ENCODE measurements at places on chromosomes 7 and 10.

- no peak for DNase-seq
These were observed 295.9 kb downstream of the GATA3 start for GRCh38 chr10:8350250-8350967.

GRCh38 chr7:15016766-15017165, 114.2 kb upstream of the DGKB start:
- no peak for DNase-seq

DNA sequence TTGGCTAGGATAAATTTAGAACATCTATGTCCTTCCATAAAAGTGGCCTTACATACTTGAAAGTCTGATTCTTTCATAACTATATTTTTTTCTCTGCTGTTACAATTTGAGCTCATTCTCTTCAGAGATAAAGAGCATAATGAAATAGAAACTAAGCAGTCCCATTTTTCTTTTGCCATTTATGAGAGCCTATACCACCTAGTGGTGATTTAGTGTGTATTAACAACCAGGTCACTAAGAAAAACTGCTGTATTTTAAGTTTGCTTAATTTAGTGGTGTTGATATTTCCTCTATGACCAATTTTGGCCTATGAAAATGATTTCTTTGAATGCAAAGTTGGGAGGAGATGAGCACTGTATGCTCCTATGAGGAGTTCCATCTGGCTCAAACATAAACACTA, 88.7 kb upstream of the ZWINT start:
- no peak for DNase-seq

DNA sequence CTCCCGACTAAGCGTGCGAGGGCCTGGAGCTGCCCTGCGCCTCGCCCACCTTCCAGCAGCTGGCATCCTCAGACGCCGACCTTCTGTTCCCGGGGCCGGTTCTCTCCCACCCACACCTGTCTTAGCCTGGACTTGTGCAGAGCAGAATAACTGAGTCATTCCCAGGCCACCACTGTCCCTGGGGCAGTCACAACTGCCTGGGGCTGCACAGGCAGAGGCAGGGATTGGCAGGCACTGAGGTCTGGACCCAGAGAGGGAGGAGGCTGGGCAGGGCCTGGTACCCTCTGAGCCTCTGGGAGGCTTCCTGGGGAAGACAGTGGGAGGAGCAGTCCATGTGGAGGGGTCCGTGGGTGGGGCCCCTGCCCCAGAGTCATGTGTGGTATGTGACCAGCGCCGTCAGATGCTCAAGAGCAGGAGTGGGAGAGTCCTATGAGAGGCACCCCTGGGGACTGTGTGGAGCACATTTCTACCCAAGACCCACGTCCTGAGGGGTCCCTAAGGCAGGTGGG, 74.3 kb downstream of the NKX6-2 start:
- DNase-seq, result no peak

- DNase-seq, result no peak
These were observed 132.7 kb downstream of the CNTNAP2 start for GRCh38 chr7:146249272-146249671.

DNA sequence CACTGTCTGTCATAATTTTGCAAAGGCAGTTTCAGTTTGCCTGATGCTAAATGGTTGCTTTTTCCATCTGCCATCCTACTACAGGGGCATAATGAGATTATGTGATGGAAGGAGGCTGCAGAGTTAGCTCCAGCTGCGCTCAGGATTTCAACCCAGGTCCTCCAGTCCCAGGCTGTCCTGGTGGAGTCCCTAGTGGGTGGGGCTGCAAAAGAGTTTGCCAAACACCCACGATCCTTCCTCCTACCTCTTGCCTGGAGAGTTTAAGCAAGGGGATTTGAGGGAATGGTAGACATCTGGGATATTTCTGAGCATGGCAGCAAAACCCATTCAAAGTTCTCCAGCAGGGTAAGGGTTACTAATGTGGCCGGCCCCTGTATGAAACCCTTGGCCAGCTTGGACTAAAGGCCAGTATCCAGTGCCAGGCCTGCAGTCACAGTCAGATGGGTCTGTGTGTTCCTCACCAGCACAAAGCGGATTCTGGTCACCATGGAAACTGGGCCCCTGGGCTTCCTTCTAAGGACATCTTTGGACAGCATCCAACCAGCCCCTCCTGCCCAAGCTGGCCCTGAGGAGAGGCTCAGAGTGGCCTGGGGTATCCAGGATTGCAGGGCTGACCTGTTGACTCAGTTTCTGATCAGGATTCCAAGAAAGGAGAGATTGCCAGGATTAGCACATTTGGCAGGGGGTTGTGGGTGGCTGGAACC, 42.7 kb upstream of the CHST3 start:
- DNase-seq, result no peak

DNA sequence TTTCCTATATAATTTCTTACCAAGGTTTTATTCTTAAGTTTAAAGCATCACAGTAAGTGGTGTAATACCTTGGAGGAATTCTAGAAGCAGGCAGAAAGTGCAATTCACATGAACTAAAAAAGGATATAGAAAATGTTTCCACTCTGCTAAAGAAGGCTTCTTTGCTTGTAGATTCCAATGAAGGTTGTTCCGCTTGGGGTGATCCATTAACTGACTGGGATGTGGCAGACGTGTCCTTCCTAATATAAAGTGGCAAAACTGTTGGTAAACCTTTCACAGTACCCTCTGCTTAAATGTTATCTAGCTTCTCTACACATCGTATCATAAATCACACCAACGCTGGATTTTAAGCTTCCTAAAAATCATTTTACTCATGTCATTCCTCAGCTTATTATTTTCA, 2.3 kb downstream of the ZC3HC1 start:
- no peak for DNase-seq

GRCh38 chr7:2451171-2452073, 24.8 kb downstream of the GRIFIN start:
- DNase-seq, result peak; percentile 53

- DNase-seq, result no peak
These were observed 35.0 kb downstream of the UNC5B start for GRCh38 chr10:71247414-71247705.

DNA sequence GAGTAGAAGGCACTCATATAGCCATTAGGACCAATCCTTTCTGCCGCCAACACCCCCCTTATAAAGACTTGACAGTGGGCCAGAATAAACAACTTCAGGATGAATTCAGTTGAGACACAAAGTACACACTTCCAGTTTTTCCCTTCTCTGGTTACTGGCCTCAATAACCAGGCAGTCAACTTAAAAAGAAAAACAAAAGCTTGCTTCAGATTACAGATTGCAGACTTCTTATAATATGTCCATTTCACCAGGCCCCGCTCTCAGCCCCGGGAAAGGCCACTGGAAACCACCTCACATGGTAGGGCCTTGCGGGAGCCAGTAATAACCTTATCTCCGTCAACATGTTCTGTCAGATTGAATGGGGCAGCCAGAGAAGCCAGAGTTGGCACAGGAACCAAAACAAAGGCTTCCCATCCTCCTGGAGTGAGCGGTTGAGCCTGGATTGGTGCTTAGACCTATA, 108.8 kb downstream of the EGFR start:
- no peak for DNase-seq

DNA sequence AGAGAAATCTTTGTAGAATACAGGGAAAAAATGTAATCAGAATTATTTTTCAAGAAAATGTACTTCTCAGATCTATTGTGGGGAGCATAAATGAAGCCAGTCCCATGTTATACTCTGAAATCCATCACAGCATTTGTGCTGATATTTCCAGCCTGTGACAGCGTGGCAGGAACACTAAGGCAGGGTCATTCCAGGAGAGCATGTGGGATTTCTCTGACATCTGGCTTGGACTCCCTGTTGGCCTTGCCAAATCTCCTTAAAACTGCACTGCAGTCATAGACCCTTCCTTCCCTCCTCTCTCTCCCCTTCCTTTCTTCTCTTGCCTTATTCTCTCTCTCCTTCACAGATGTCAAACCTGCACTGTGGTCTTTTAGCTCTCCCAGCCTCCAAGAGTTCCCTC, 6.5 kb upstream of the TSPAN13 start:
- no peak for DNase-seq

- DNase-seq, result no peak
These were observed 39.1 kb downstream of the NRCAM start for GRCh38 chr7:108417144-108417543.

DNA sequence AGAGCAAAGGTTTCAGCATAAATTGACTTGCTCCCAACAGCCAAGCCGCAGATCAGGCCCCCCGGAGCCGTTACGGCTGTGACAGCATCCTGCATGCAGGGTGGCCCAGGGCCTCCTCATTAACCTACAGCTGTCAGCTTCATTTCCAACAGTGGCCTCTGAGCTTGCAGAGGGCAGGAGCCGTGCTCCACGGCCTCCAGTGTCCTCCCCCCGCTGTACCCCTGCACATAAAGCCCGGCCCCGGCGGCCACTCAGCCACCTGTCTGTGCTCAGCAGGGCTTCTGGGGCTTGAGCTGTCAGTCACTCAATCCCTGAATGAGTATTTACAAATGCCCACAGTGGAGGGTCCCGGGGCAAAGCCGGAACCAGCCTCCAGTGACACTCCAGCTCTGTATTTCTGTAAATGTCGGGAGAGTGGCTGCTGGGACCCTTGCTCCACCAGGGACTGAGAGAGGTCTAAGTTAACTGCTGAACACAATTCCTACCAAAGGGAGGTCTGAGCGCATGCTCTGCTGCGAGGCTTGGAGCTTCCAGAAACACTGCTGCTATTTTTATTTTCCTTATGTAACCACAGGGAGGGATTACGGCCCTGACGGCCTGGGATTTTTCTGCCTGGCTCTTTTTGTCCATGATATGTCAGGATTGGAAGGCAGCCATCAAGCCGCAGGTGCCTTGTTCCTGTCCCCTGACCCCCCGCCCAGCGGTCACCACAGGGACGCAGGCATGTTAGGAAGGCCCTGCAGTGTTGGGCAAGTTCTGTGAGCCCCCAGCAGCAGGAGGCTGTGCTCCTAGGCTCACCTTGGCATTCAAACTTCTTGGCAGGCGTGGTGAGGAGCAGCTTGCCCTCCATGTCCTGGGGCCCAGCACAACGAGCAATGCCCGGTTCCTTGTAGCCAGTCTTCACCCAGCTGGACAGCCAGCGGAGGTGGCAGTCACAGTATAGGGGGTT, 165.0 kb downstream of the SLIT1 start:
- DNase-seq, result no peak

DNA sequence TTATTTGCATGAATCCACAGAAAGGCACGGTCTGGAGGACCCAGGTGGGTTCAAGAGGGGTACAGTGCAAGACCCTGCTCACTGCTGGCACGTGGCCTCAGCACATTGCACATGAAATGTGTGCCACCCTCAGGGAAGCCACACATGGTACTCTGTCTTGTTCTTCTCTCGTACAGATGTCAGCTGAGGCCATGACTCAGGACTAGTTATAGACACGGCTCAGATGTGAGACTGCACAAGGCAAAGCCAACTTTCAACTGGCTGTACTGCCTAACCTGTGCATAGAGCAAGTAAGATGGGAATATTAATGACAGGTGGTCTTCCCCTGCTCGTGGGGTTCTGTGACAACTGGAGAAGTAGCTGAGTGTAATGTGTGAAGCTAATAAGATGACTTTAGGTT, 249.4 kb upstream of the CTBP2 start:
- no peak for DNase-seq

DNA sequence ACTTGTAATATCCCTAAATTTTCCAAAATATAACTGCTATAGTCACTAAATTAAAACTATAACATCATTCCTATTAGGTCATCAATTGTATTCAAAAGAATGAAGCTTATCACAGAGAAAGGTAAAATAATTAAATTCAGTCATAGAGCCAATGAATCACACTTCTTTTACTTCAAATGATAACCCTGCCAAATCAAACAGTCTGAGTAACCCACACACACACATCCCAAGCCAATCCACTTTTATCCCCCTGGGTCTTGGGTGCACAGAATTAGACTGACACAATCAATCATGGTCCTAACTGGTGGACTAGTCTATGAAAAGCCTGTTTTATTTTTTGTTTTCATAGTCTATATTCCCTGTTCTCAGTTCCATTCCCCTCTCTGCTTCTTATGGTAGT, 25.6 kb downstream of the CTNNA3 start:
- no peak for DNase-seq

DNA sequence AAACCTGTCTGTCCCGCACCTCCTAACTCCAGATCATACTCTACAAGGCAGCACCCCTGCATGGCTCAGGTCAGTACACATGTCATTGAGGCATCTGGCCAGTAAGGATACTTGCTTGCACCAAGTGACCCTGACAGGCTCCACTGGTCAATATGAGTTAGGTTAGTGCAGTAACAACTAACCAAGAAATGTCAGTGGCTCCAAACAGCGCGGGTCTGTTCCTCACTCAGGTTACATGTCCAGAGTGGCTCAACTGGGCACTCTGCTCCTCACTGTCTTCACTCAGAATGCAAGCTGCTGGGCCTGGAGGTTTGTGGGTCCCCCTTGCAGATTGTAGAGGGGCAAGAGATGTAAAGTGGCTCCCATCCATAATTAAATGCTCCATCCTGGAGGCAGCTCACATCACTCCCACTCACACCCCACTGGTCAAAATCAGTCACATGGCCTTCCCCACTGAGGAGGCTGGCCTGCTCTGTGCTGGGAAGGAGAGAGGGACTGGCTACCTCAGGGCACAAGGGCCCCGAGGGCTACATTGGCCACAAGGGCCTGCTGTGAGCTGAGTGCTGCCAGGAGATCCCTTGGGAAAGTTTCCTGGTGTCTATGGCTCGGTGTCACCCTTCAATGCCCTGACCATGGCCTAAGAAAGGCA, 109.1 kb upstream of the GDF10 start:
- DNase-seq, result no peak

DNA sequence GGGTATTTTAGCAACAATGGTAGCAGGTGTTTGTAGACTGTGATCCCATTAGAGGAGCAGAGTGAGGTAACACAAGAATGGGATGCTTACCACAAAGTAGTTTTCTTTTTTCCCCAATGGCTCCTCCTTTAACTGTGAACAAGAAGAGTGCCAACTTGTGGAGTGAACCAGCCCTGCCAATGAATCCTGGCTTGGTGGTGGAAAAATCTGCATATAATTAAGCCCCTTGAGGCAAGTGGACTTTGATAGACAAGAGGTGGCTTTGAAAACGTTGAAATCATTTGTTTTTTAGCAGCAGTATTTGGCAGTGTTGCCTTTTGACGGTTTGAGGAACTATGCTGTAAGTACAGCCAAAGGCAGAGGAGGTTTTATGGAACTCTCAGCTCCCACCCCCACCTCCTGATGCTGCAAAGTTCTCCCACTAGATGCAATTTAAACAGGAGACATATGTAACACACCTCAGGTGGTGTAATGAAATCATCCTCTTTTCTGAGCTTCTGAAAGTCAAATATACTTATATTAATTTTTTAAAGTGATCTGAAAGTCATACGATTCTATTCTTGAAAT, 295.6 kb downstream of the DPP6 start:
- DNase-seq, result no peak

- DNase-seq, result no peak
These were observed 40.6 kb upstream of the TMEM168 start for GRCh38 chr7:112830769-112831168.

- no peak for DNase-seq
These were observed 344.1 kb upstream of the HPS1 start for GRCh38 chr10:98790817-98791216.

GRCh38 chr10:118356628-118357027, 14.5 kb upstream of the FAM204A start:
- DNase-seq, result no peak
